ENCODE measurements at places on chromosomes 12 and 14.

GRCh38 chr12:41981758-41982157 is 162.9 kb downstream of the GXYLT1 start:
- DNase-seq: no peak

- DNase-seq: no peak
Observed at GRCh38 chr12:120242275-120242799, 23.2 kb downstream of the PXN start.

GRCh38 chr14:68929623-68930307 is 49.3 kb downstream of the ACTN1 start:
- no peak for DNase-seq

GRCh38 chr12:53733051-53733806 is 6.0 kb upstream of the CALCOCO1 start:
- DNase-seq: no peak

DNA sequence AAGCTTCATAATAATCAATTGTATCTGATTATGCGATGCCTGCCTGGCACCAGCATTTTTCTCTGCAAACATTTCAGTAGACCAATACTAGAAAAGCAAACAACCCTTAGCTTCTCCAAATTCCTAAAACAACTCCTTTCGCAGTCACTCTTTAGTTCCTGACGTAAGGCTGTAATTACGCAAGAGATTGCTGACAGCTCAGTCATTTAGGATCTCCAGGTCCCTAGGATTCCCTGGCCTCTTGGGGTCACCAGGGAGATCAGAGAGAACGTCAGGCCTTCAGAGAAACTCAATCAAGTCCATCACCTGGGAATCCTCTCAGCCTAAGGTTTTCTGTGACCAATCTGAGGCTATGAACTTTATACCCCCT is 390.6 kb downstream of the PAWR start:
- no peak for DNase-seq

- no peak for DNase-seq
Observed at GRCh38 chr14:89178376-89178775, 238.7 kb downstream of the FOXN3 start.

DNA sequence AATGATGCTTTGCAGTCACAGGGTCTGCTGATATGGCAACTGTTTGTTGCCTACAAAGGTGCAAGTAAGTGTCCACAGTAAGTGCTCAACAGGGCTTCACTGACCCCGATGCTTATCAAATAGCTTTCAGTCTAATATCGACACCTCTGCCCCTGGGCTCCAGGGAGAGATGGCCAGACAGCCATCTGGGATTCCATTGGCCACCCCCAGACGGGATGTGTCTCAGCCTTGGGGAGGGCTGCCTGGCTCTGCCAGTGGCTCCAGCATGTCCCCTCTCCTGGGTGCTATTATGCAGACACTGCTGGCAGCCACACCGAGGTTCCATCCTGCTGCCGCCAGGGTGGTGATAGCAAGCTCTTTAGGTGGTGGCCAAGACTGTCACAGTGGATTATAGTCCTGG is 57.4 kb downstream of the DGLUCY start:
- no peak for DNase-seq

GRCh38 chr12:75970310-75970709 is 61.3 kb downstream of the PHLDA1 start:
- DNase-seq: no peak

GRCh38 chr12:53235742-53236442 is 3.9 kb upstream of the RARG start:
- no peak for DNase-seq

GRCh38 chr12:105949391-105949790 is 189.4 kb downstream of the NUAK1 start:
- no peak for DNase-seq

DNA sequence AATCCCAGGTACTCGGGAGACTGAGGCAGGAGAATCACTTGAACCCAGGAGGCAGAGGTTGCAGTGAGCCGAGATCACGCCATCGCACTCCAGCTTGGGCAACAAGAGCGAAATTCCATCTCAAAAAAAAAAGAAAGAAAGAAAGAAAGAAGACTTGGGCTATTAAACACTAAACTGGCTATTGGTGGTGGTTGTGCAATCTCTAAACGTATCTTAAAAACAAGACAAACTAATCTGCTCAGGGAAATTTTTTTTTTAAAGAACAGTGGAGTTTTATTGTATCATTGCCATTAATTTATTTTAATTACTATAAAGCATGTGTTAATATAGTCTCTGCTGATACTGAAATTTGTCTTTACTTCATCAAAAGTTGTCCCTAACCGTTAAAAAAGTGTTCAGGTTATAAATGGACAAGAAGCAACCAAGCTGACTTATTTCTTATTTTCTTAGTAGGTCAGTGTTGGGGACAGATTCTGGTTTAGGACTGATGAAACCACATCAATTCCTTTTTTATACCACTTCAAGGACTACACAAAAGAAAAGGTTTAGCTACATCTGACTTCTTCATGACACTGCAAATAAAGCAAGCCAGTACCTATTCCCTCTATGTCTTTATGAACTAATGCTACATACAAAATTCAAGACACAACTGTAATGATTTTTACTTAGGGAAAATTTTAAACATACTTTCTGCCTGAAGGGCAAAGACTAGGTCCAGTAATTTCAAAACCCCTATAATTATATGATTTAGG is 68.7 kb upstream of the KRAS start:
- DNase-seq: no peak

- no peak for DNase-seq
Observed at GRCh38 chr12:52835271-52836041, 1.3 kb upstream of the KRT79 start.

DNA sequence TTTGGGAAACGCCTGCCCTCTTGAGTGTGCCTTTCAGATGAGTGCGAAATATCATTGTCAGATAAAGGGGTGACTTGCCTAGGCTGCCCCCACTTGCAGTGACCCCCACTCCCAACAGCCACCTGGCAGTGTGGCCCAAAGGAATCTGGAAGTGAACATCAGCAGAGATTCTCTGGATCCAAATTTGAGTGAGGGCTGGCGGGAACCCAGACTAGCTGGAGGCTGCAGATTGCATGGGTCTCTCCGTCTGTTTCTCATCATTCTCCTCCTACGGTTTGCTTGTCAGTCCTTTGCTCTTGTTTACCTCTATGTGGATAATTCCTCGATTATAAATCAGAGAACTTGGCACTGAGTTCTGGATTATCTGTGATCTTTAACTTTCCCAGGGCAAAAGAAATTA is 280.8 kb downstream of the ZFP36L1 start:
- DNase-seq: no peak

DNA sequence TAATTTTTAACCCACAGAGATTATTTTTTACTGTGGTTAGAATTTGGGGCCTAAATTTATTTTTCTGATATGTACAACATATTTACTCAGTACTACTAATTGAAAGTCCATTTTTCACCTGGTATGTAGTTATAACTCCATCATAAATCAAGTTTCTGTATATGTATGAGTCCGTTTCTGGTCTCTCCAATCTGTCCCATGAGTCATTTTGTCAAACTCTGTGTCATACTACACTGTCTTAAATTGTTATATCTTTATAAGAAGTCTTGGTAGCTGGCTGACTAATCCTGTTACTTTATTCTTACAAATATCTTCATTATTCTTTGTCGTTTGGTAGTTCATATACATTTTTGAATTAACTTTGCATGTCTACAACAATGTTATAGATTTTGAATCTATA is 344.0 kb downstream of the PDZRN4 start:
- DNase-seq: no peak

- no peak for DNase-seq
Observed at GRCh38 chr12:19058235-19059021, 71.1 kb upstream of the PLEKHA5 start.

- DNase-seq: no peak
Observed at GRCh38 chr12:33437598-33437997, 2.0 kb downstream of the SYT10 start.

GRCh38 chr12:107642240-107642639 is 43.4 kb upstream of the PWP1 start:
- no peak for DNase-seq

GRCh38 chr14:80095623-80096022 is 115.7 kb downstream of the DIO2 start:
- no peak for DNase-seq

- peak; percentile 35 for DNase-seq
Observed at GRCh38 chr14:100317912-100318808, 5.0 kb upstream of the SLC25A47 start.

- no peak for DNase-seq
Observed at GRCh38 chr14:102949062-102949800, 26.8 kb downstream of the AMN start.

DNA sequence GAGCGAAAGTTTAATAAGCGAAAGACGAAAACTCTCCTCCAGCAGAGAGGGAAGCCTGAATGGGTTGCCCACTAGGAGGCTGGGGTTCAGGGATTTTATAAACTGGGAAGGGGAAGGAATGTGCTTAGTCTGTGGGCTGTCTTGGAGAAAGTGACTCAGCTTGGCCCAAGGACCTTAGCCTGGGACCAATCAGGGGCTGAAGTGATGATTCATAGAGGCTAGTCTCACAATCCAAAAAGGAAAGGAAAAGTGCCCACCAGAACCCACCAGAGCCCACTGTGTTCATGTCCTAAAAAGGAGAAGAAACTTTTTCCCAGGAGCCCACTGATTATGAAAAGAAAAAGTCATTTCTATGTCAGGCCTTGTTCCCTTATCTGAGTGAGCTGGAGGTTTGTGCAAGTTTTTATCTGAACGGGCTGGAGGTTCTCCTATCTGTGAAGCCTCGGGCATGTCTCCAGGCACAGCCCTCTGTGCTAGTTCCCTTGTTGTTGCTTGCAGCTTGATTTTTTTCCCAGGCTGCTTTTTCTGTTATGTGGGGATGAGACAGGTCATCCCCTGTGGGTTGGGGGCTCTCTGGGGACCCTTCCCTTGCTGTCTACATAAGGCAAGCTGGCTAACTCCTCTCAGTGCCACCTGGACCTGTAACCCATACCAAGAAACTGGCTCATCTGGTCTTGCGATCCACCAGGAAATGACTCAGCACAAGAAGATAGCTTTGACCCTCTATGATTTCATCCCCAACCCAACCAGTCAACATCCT is 8.3 kb upstream of the GOLGA5 start:
- DNase-seq: no peak

- DNase-seq: no peak
Observed at GRCh38 chr12:58719161-58719560, 201.1 kb downstream of the LRIG3 start.

DNA sequence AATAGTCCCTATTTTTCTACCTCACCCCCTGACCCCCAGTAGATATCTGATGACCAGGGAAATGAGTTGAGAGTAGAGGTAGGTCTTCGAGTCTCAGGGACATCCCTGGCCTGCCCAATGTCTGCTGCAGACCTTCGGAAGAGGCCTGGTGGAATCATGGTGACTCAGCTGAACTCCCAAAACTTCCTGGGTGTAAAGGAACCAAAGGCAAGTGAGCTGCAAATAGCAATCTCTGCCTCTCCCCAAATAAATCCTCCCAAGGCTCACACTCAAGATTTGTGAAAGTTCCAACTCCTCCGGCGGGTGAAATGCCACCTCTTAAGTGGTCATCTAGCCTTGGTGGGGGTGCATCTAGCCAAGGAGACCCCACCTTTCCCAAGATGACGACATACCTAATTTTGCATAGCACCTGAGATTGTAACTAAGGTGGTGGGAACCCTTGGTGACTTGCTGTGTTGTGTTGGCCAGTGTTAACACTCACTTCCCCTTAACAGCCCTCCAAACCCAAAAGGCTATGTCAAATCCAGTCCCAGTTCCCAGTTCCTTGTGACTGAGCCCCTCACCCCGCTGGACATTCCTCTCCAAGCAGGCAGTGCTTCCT is 6.3 kb downstream of the ZFP36L1 start:
- DNase-seq: no peak

DNA sequence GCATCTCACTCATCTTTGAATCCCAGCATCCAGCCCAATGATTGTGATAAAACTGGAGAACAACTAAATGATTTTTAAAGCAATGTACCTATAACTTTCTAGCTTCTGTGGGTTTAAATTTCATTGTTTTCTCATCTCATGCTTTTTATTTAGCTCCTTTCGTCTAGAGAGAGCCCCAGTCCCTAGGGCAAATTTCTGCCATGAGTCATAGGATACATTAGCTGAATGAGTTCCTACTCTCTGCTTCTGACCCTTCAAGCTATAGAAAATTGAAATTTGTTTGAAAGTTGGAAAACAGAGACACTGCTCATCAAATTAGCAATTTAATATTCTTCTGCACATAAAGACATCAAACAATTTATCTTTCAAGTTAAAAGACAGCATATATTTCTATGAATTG is 113.9 kb downstream of the KIF21A start:
- no peak for DNase-seq

DNA sequence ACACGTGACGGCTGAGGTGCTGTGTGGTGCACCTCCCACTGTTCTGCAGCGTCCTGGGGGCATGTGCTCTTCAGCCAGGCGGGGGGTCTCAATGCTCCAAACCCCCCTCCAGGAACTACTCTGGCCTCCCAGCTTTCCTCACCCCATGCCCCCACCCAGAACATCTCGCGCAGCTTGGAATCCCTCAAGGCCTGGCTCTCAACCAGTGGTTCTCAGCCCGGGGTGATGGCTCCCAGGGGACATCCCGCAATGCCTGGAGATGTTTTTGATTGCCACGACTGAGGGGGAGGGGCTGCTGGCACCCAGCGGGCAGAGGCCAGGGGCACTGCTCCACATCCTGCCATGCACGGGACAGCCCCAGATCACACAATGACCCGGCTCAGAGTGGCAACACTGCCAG is 78.9 kb upstream of the DICER1 start:
- DNase-seq: no peak

DNA sequence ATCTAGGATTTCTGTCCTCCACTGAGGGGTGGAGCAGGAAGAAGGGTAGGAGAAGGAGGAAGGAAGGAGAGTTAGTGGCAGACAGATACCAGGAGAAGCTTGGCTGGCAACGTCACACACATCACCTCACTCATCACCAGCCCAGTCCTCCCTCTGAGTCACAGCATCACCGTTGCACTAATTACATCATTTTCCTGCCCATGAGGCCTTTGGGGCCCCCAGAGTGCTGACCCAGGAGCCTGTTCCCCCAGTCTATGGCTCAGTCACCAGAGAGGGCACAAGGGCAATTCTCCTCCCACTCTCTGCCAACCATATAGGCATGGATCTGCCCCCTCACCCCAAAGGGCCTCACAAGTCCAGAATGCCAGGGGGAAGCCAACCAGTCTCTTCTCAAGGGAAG is 4.6 kb downstream of the RND1 start:
- no peak for DNase-seq

DNA sequence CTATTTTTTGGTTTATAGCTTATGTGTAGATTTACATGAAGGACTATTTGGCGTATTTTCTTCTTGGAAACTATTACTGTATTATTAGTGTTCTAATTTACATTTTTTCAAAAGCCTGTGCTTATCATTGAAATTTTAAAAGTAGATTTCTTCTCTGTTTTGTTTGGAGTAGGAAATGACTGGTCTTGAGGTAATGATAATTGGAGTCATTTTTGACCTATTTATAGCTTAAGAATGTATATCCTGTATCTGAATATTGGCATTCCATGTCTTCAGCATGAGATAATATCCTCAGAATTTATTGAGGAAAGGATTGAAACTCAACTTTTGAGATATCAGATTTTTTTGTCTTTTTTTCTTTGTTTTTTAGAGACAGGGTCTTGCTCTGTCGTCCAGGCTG is 193.4 kb downstream of the ERC1 start:
- no peak for DNase-seq

Measured in activated CD4-positive, alpha-beta T cell treated with anti-CD3 and anti-CD28 coated beads, Interleukin-2, amount 50 U/mL, for 24 hours (primary cell).